ENCODE measurements at places on chromosomes 13 and 19.

GRCh38 chr19:32674153-32674930 is 638 bp downstream of the ANKRD27 start:
- no peak for DNase-seq

DNA sequence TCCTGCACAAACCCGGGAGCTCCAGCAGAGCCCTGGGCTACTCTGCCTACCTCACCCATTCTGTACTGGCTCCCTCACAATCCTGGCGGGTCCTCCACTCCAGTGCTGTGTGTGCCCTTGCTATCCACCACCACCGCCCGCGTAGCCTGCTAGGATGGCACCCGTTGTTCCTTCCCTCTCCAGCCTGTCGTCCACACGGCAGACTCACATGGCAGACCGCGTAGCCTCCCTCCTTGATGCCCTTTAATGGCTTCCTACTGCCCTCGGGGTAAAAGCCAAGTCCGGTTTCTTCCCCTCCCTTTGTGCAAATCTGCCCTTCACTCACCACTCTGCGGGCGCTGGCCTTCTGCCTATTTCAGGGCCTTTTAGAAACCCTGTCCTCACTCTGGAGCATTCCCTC is 106.6 kb downstream of the RAB20 start:
- DNase-seq = no peak

DNA sequence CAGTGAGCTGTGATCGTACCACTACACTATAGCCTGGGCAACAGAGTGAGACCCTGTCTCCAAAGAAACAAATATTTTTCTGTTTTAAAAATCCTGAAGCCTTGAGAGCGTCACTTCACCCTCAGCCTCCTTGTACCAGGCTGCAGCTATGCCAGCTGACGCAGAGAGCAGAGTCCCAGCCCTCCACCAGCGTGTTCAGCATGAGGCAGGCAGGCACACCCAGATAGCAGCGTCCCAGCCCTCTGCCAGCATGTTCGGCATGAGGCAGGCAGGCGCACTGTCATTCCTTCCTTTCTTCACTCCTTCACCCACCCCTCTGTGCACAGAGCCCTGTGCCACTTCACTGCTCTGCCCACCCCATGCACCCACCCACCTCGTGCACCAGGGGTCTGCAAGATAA is 43.3 kb upstream of the USE1 start:
- DNase-seq = no peak

DNA sequence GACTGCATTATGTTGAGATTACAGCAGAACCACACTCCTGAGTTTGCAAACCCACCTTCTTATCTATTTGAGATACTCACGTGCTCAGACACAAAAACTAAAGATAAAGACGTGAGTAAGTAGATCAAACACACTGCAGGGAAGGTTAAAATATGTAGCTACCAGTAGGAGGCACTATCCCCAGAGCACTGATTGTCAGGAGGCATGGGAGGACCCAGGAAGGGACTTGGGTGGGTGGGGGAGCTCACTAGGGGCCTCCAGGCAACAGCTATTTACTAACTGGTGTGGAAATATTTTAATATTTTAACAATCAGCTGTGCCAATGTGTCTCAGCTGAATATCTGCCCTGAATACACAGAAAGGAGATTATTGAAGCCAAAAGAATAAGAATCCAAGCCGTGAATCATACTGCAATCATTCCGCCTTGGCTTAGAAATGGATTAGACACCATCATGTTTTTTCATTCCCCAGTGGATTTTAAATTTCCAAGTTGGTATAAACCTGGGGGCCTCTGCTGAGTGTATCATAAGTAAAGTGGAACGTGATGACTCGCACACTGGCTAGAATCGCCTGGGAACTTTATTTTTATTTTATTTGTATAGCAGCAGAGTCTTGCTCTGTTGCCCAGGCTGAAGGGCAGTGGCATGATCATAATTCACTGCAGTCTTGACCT is 73.2 kb upstream of the CACNA1A start:
- DNase-seq = no peak

GRCh38 chr19:11814700-11815035 is 595 bp downstream of the ZNF440 start:
- DNase-seq = peak; percentile 21

DNA sequence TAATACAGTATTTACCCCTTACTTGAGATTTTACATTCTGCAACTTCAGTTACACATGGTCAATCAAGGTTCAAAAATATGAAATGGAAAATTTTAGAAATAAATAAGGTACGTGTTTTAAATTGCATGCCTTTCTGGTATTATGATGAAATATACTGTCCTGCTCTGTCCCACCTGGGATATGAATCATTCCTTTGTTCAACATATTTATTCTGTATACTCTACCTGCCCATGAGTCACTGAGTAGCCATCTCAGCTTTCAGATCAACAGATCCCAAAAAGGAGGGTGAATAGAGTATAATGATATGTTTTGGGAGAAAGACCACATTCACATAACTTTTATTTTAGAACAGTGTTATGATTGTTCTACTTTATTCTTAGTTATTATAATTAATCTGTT is 37.8 kb downstream of the STOML3 start:
- no peak for DNase-seq

- DNase-seq = no peak
Observed at GRCh38 chr13:30042272-30042671, 191.9 kb upstream of the UBL3 start.

GRCh38 chr13:47110833-47111240 is 214.0 kb upstream of the HTR2A start:
- DNase-seq = no peak

DNA sequence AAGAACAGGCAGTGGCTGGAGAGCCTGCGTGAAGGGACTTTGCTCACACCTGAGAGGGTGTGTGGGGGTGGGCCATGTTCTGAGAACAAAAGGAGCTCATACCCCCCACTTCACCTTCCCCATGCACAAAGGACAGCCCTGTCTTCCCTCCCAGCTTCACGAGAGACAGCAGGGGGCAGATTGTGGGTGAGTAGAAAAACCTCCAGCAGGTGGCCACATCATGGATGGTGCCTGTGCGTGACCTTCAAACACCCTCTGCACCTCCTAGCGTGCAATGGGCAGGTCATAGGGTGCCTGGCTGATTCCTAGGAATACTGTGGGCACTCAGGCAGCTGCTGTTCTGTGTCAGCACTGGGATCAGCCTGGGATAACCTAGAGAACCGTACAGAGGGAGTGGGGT is 36.3 kb upstream of the PSG9 start:
- DNase-seq = no peak

DNA sequence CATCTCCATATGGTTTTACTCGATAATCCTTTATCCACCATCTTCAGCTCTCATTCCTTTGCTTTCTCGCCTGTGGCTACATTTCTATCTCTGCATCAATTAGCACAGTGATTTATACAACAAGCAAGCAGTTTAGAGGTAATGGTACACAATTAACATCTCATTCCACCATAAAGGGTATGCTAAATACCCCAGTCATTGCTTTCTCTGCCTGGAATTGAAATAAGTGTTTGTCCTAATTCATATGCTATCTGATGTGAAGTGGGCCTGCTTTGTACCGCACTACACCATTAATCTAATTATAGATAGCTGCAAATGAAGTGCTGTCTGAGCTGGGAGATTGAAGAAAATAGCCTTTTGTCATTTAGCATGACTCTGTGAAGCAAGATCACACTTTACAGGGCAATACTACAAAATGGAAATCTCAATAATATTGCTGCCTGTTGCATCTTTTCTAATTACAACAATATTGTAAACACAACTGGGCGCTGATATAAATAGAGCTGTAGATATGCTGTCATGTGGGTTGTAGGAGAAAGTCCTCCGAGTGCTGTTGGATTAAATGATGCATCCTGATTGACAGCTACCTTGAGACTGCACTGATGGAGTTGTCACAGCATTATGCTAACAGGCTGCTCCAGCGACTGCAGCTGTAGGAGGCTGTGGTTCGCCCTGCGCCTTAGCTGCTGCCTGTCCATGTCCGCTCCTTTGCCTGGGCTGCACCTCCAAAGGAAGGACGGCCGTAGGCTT is 78.2 kb downstream of the GGACT start:
- no peak for DNase-seq

DNA sequence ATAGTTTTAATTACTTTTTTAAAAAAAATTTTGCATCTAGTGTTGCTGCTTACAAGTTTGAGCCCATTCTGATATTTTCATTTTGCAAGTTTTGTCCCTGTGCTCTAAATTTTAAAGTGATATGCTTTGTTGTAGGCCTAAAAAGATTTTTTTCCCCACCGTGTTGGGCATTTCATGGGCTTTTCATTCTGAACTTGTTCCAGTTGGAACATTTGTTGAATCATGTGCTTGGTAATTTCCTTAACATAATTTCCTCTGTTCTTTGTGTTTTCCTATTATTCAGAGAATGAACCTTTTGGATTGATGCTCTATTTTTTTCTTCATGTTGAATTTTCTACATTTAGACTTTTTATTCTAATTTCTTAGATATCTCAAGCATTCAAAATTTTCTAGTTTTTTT is 206.4 kb upstream of the SPRY2 start:
- DNase-seq = no peak

- no peak for DNase-seq
Observed at GRCh38 chr19:6806488-6806887, 34.0 kb downstream of the VAV1 start.

GRCh38 chr13:34654203-34654602 is 287.9 kb upstream of the NBEA start:
- DNase-seq = peak; percentile 17

DNA sequence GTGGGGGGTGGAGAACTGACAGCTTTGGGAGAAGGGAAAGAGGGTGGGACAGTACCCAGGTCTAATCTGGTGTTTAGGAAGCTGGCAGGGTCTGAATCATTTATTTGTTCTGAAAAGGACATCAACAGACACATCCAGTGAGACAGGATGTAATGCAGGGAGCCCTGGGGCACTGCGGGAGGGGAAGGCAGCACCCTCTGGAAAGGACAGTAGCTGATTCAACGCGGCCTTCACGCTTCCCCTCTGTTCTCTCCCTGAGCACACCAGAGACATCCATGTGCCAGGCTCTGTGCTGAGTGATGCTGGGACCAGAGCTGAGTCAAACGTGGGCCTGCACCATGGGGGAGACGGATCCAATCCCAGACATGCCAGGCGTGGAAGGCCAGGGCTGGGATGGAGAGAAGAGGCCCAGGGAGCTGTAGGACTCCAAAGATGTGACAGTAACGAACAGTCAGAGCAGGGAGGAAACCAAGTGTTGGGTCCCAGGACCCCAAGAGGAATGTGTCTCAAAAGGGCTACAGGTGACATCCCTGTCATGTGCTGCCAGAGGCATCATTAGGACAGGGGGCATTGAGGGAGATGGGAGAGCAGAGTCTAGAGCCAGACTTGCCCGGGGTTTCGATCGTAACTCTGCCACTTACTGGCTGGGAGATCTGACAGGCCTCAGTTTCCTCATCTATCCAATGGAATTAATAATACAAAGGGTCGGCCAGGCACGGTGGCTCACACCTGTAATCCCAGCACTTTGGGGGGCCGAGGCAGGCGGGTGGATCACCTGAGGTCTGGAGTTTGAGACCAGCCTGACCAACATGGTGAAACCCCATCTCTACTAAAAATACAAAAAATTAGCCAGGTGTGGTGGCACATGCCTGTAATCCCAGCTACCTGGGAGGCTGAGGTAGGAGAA is 1.7 kb downstream of the ETFB start:
- no peak for DNase-seq

DNA sequence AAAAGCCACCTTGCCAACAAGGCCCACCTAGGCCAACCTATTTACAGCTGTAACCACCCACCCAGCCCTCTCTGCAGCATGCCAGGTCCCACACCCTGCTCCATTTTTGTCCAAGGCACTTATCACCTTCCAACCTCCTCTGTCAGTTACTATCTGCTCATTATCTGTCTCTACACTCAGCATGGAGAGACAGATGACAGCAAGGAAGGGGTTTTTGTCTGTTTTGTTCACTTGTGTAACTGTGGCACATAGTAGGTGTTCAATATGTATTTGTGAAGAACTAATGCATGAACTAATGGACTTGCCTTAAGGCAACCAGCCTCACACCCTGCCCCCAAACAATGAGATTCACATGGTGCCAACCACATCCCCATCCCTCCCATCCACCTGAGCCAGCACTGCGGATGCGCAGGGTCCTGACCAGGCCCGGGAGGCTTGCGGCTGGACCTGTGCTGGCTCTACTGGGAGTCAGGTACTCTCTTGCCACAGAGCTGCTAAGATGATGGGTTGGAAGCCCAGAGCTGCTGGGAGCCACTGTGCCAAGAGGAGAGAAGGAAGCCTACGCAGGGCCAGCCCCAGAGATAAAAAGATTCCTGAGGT is 17.3 kb downstream of the DEDD2 start:
- DNase-seq = no peak

GRCh38 chr19:6018786-6019185 is 40.8 kb upstream of the RANBP3 start:
- no peak for DNase-seq

DNA sequence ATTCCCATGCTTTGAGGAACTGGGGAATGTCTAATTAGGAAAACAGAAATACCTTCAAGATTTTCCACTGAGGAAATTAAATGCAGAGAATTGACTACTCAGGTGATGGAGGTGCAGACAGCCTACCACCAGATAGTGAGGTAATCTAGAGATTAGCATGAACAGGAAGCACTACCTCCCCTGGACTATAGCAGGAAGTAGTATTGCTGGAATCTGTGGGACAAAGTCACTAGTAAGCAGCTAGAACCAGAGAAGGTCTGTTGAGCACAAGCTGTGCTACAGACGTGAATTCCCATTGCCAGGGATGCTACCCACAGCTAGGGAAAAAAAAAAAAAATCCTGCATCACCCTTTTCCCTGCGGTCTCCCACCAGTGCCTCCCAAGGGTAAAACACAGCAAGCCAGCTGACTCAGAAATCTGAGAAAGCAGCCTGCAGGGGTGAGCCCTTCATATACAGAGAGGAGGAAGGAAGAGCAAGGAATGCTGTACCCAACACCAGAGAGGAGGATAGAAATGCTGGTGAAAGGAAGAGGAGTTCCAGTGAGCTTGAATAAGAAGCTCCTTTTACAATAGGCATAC is 10.2 kb downstream of the ENOX1 start:
- no peak for DNase-seq

GRCh38 chr19:1468274-1468820 is 10.7 kb downstream of the C19orf25 start:
- DNase-seq = no peak

DNA sequence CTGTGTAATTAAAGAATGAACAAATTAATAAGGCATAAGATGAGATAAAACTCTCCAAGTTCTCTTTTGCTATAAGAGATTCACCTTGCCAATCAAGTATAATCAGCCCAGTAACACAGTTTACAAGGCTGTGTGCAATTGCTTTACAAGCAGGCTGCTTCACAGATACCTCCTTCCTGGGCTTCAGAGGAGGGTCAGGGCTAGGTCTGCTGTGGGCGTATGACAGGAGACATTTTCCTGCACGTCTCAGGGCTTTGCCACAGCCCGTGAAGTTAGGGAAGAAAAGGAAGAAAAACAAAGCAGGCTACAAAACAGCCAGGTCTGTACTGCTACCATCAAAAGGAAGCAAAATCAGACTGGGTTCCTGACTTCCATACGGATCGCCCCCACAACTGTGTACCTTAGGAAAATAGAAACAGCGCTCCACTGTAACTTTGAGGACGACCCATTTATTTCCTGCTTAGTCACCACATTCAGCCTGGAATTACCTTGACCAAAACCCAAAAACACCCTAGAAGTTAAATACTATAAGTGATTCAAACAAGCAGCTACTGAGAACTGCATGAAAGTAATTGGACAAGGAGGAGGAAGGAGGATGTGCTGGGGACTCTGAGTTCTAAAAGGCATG is 12.4 kb downstream of the EFNB2 start:
- DNase-seq = no peak

Data from muscle of leg (tissue), 16 donors.